ENCODE measurements at places on chromosomes 6 and 20. TPM values are rescaled to one million over a fixed set of nuclear protein-coding genes. Genes with fewer than 3 reads are reported as not detected.

POPDC3 gene
- total RNA-seq: 0.33 TPM

COL11A2 gene
- total RNA-seq: 2.1 TPM

PPP1R3G gene
- 1.5 TPM for total RNA-seq

PDE7B gene
- 4.4 TPM for total RNA-seq

PSORS1C1 gene
- 0.14 TPM for total RNA-seq

TRAPPC3L gene
- total RNA-seq: 0.14 TPM

HLA-C gene
- 259 TPM for total RNA-seq

DNA sequence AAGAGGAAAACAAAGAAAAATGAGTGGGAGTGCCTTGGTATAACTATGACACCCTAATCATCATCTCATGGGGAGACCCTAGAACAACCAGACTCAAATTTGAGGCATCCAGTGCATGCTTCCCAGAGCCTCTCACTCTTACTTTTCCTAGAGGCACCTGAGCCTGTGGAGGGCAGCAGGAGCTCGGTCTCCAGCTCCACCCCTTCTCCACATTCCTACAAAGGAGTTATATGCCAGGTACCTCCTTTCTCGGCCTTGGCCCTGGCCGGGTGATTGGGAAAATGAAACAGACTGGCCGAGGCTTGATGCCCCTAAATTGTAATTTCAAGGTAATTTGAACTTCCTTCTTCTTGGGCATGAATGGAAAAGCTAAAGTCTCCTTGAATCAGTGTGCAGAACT, 761.2 kb upstream of the CHD6 start:
- no peak overlapping the region for H3K27ac ChIP-seq
- no peaks in the 10 kb centered on the region for H3K36me3 ChIP-seq
- no peak overlapping the region for H3K4me3 ChIP-seq
- DNase-seq: no peak
- no peaks in the 10 kb centered on the region for H3K4me1 ChIP-seq

- no peaks in the 10 kb centered on the region for H3K27me3 ChIP-seq
- H3K36me3 ChIP-seq: no peaks in the 10 kb centered on the region
These were observed 171.1 kb downstream of the FOXA2 start for GRCh38 chr20:22412977-22413868.

DNA sequence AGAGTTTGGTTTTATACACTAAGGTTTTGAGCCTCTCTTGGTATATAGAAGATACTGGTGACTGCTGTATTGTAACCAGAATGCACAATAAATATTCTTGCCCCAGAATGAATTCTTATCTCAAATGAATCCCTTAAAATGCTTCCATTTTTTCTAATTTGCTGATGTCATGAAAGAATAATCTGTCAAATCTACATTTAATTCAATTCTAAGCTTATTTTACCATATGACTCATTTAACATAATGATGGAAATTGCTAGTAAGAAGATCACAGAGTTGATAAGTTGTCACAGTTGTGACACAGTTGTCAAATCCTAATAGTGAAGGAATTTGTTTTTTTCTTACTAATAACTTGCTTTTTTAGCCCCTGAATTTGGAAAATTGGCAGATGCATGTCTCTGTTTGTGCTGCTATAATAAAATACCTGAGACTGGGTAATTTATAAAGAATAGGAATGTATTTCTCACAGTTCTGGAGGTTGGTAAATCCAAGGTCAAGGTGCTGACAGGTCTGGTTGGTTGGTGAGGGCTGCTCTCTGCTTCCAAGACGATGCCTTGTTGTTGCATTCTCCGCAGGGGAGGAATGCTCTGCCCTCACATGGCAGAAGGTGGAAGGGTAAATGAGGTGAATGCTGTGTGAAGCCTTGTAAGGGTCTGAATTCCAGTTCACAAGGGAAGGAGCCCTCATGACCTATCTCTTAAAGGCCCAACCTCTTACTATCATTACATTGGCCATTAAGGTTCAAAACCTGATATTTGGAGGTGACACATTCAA, 4.7 kb downstream of the ECT2L start:
- peaks cover 9% of the 10 kb centered on the region for H3K27me3 ChIP-seq
- H3K4me1 ChIP-seq: peaks cover 7% of the 10 kb centered on the region
- no peak overlapping the region for H3K27ac ChIP-seq
- H3K36me3 ChIP-seq: no peaks in the 10 kb centered on the region
- no peak overlapping the region for H3K4me3 ChIP-seq
- no peak for DNase-seq

DNA sequence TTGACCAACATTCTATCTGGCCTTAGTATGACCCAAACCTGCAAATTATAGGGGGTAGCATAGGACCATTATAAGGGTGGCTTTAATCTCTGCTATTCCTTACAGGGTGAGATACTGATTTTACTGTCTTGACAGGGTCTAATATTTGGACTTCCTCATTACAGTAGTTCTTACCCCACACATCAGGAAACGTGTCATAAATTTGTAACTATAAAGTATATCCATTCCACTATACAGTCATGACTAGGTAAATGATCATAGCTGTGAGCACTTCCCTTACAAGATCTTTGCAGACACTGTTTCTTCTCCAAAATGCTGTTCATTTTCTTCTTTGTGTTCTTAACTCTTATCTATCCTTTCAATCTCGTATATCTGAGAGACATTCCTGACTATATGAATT, 518.7 kb upstream of the RNF217 start:
- no peak overlapping the region for H3K27ac ChIP-seq
- no peaks in the 10 kb centered on the region for H3K4me1 ChIP-seq
- no peaks in the 10 kb centered on the region for H3K36me3 ChIP-seq
- no peak overlapping the region for H3K4me3 ChIP-seq
- no peaks in the 10 kb centered on the region for H3K27me3 ChIP-seq

- peaks cover 38% of the 10 kb centered on the region for H3K27me3 ChIP-seq
- H3K27ac ChIP-seq: no peak overlapping the region
- H3K4me1 ChIP-seq: peaks cover 11% of the 10 kb centered on the region
- no peak for DNase-seq
- no peaks in the 10 kb centered on the region for H3K36me3 ChIP-seq
These were observed 1.6 kb downstream of the CYP39A1 start for GRCh38 chr6:46651006-46651405.

DNA sequence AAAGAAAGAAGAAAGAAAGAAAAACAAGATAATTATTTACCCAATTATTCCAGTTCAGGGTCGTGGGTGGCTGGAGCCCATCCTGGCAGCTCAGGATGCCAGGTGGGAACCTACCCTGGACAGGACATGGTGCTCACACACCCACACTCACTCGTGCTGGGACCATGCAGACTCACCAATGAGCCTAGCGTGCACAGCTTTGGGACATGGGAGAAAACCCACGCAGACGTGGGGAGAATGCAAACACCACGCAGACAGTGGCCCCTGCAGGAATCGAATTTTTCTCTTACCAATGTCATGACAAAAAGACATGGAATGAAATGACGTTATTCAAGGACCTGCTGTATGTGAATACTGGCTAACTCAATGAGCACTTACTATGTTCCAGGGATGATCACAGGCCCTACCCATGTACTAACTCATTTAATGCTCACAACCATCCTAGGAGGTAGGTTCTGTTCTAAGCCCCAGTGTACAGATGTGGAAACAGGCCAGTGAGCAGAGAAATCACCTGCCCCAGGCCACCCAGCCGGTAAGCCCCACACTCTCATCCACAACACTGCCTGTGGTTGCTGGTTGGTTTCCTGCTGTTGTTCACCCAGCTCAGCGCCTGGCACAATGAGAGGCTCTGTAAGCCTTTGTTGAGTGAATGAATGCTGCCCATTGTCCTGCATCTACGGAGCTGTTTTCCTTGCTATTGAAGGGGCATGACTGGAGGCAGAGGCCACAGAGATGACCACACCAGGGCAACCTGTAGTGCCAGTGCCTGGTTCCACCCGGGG, 6.8 kb upstream of the PI16 start:
- DNase-seq: peak; percentile 73
- peak overlapping the region; percentile 53 for H3K27ac ChIP-seq
- no peaks in the 10 kb centered on the region for H3K27me3 ChIP-seq
- peaks cover 19% of the 10 kb centered on the region for H3K4me1 ChIP-seq
- H3K36me3 ChIP-seq: no peaks in the 10 kb centered on the region
- H3K4me3 ChIP-seq: no peak overlapping the region

- H3K4me1 ChIP-seq: no peaks in the 10 kb centered on the region
- no peak overlapping the region for H3K27ac ChIP-seq
- no peak overlapping the region for H3K4me3 ChIP-seq
- H3K27me3 ChIP-seq: no peaks in the 10 kb centered on the region
- no peak for DNase-seq
These were observed 664.2 kb upstream of the PTCHD4 start for GRCh38 chr6:48775157-48775556.

DNA sequence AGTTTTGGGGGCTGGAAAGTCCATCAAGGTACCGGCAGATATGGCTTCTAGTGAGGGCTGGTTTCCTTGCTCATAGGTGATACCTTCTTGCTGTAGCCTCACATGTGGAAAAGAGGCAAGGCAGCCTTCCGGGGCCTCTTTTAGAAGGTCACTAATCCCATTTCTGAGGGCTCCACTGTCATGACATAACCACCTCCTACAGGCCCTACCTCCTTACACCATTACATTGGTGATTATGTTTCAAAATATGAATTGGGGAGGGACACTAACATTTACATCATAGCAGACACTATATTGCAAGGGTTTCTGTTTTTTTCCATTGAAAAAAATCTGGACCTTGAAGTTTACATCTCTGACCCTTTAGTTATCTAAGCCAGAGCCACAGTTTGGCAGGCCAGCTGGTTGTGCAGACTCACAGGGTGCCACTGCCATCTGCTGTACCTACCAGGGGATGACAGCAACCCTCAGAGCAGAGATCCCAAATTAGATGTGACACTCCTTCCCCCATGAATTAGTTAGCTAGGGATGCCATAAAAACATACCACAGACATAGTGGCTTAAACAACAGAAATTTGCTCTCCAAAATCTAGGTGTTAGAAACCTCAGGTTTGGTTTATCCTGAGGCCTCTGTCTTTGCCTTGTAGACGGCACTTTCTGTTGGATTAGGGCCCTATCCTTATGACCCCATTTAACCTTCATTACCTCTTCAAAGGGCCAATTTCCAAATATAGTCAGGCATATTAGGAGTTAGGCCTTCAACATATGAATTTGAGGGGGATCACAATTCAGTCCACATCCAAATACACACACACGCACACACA, 166.4 kb upstream of the RNF217 start:
- H3K27ac ChIP-seq: no peak overlapping the region
- H3K4me3 ChIP-seq: no peak overlapping the region
- H3K4me1 ChIP-seq: no peaks in the 10 kb centered on the region

- DNase-seq: no peak
- H3K27ac ChIP-seq: no peak overlapping the region
- no peaks in the 10 kb centered on the region for H3K36me3 ChIP-seq
- H3K4me1 ChIP-seq: no peaks in the 10 kb centered on the region
- H3K4me3 ChIP-seq: no peak overlapping the region
These were observed 367.9 kb downstream of the PREX1 start for GRCh38 chr20:48459722-48460395.

- no peaks in the 10 kb centered on the region for H3K4me1 ChIP-seq
- no peaks in the 10 kb centered on the region for H3K36me3 ChIP-seq
- H3K27ac ChIP-seq: no peak overlapping the region
- H3K27me3 ChIP-seq: no peaks in the 10 kb centered on the region
- DNase-seq: no peak
- H3K4me3 ChIP-seq: no peak overlapping the region
These were observed 34.0 kb downstream of the AFDN start for GRCh38 chr6:167860550-167861226.

DNA sequence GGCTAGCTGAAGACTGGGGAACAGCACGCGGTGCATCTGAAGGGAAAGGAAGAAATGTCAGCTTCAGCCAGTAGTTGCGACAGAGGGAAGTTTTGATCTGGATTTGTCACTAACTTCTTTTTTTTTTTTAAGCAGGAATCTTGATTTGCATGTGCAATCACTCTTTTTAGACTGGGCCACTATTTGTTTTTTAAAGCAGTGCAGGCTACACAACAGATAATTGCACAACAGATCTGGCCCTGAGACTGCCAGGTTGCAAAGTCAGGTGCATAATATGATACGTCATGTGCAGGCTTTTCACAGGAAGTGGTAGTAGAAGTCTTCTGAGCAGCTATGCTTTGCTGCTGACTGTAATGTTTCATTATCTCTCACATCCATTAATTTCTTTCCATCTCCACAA, 13.5 kb downstream of the PFDN4 start:
- H3K4me1 ChIP-seq: peaks cover 10% of the 10 kb centered on the region
- no peaks in the 10 kb centered on the region for H3K27me3 ChIP-seq
- no peak overlapping the region for H3K4me3 ChIP-seq
- no peak overlapping the region for H3K27ac ChIP-seq
- peak; percentile 50 for DNase-seq

DNA sequence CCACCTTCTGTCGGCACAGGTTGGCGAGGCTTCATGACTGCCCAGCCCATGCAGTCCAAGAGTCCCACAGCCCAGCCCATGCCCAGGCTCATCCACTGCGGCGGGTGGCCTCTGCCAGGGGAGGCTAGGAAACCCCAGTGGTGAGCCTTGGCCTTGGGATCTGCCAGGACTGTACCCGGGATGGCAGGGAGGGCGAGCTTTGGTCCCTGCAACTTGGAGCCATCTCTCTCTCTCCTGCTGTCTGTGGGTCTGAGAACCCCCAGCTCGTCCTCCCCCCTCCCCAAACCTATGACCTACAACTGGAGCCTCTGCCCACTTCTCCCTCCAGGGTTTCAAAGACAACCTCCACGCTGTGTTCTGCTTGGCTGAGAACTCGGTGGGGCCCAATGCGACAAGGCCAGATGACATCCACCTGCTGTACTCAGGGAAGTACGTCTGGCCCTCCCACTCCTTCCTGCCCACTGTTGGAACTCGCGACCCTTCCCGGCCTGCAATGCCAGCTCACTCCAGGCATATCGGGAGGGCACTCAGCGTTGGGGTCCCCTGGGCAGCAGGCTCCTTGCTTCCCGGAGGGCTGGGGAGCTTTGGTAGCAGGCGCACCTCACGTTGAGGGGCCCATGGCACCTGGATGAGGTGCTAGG, 19.7 kb downstream of the NPEPL1 start:
- H3K4me3 ChIP-seq: no peak overlapping the region
- H3K27me3 ChIP-seq: no peaks in the 10 kb centered on the region
- no peaks in the 10 kb centered on the region for H3K4me1 ChIP-seq
- DNase-seq: no peak
- no peak overlapping the region for H3K27ac ChIP-seq

DNA sequence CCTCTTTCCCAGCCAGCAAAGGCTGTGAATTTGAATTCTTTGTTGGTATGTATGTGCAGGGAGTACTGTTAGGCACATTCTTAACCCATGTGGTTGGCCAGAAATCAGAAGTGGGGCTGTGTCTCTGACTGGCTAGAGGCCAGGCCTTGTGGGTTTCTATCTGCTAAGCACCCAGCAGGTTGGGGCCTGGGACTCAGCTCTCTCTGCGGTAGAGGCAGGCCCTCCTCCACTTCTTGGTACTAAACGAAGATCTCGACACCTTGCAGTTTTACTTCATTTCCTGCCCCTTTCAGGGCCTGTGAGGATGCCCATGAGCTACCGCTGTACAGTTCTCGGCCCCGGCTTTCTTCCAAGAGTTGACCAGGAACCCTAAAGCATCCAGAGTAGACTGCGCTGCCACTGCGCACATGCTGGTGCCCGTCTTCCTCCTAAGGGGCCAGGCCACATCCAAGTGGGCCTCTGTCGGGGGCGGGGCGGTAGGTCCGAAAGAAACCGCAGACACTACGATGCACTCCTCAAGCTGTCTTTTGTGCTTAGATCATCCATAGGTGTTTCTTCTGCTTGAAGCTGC, 51.1 kb downstream of the TCP11 start:
- no peaks in the 10 kb centered on the region for H3K4me1 ChIP-seq
- DNase-seq: no peak
- H3K36me3 ChIP-seq: peaks cover 16% of the 10 kb centered on the region
- H3K4me3 ChIP-seq: no peak overlapping the region
- no peaks in the 10 kb centered on the region for H3K27me3 ChIP-seq
